Natural killer cell treated with Interleukin-12 subunit alpha and Interleukin-12 subunit beta and Interleukin-15 and Interleukin-18, amount 100 ng/mL, for 72 hours (primary cell): ENCODE measurements at places on chromosomes 1 and 21. TPM values are rescaled to one million over a fixed set of nuclear protein-coding genes. Genes with fewer than 3 reads are reported as not detected.

The SIKE1 gene
- total RNA-seq, result 74.4 TPM

DNA sequence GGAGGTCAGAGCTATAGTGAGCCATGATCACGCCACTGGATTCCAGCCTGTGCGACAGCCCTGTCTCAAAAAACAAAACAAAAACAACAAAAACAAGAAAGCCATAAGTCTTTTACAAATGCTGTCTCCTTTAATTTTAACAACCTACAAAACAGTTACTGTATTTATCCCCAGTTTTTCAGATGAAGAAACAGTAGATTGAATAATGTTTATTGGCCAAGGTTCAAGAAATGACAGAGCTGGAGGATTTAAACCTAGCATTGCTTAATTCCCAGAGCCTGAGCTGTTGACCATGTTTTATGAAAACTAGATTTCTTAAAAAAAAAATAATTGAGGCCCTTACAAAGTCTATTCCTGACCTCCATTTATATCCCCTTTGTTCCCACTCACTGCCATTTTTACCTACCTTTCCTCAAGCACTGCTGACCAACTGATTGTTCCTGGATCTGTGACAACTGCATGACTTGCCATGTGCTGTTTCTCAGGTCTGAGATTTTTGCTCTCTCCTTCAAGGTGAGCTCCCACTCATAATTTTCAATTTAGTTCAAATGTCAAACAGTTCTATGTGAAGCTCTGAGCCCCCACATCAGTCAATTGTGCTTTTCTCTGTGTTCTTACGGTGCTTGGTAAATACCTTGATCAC, 140.8 kb downstream of the CHRM3 start:
- H3K4me3 ChIP-seq, result no peak overlapping the region
- DNase-seq, result no peak
- no peak overlapping the region for H3K27ac ChIP-seq
- no peaks in the 10 kb centered on the region for H3K36me3 ChIP-seq
- no peaks in the 10 kb centered on the region for H3K4me1 ChIP-seq
- H3K27me3 ChIP-seq, result peaks cover 7% of the 10 kb centered on the region

- no peak for DNase-seq
- peak overlapping the region; percentile 99 for H3K27ac ChIP-seq
- peak overlapping the region; percentile 96 for H3K4me3 ChIP-seq
- H3K4me1 ChIP-seq, result peaks cover 64% of the 10 kb centered on the region
Measured at GRCh38 chr1:33098371-33098770, 17.4 kb downstream of the AZIN2 start.

The FAAH gene
- total RNA-seq, result 6.6 TPM

GRCh38 chr1:72101840-72102632, 180.3 kb downstream of the NEGR1 start:
- no peak for DNase-seq
- no peaks in the 10 kb centered on the region for H3K4me1 ChIP-seq
- H3K27me3 ChIP-seq, result no peaks in the 10 kb centered on the region
- H3K27ac ChIP-seq, result no peak overlapping the region
- no peak overlapping the region for H3K4me3 ChIP-seq

DNA sequence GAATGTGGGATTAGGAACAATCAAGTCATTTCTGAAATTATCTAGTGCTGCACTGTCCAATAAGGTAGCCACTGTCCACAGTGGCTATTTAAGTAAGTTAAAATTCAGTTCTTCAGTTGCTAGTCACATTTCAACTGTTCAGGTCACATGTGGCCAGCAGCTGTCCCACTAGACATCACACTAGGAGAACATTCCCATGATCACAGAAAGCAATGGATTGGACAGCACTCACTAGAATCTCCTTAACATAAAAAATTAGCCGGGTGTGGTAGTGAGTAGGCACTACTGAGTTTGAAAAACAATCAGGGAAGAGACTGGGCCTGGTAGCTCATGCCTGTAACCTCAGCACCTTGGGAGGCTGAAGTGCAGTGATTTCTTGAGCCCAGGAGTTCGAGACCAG, 33.6 kb downstream of the NUP133 start:
- no peaks in the 10 kb centered on the region for H3K27me3 ChIP-seq
- H3K4me1 ChIP-seq, result peaks cover 6% of the 10 kb centered on the region
- DNase-seq, result no peak
- no peak overlapping the region for H3K27ac ChIP-seq
- no peak overlapping the region for H3K4me3 ChIP-seq

The OR2T11 gene
- total RNA-seq, result not detected

The CAMSAP2 gene
- 0.31 TPM for total RNA-seq

- H3K27ac ChIP-seq, result no peak overlapping the region
- no peak overlapping the region for H3K4me3 ChIP-seq
- DNase-seq, result no peak
- no peaks in the 10 kb centered on the region for H3K36me3 ChIP-seq
- H3K4me1 ChIP-seq, result peaks cover 3% of the 10 kb centered on the region
Measured at GRCh38 chr1:3242408-3243260, 173.6 kb downstream of the PRDM16 start.

GRCh38 chr21:17455028-17455353, 57.9 kb upstream of the CXADR start:
- H3K4me1 ChIP-seq, result peaks cover 4% of the 10 kb centered on the region
- H3K36me3 ChIP-seq, result no peaks in the 10 kb centered on the region
- no peak overlapping the region for H3K4me3 ChIP-seq
- H3K27ac ChIP-seq, result peak overlapping the region; percentile 59
- peaks cover 3% of the 10 kb centered on the region for H3K27me3 ChIP-seq

The B3GALNT2 gene
- 10.3 TPM for total RNA-seq

DNA sequence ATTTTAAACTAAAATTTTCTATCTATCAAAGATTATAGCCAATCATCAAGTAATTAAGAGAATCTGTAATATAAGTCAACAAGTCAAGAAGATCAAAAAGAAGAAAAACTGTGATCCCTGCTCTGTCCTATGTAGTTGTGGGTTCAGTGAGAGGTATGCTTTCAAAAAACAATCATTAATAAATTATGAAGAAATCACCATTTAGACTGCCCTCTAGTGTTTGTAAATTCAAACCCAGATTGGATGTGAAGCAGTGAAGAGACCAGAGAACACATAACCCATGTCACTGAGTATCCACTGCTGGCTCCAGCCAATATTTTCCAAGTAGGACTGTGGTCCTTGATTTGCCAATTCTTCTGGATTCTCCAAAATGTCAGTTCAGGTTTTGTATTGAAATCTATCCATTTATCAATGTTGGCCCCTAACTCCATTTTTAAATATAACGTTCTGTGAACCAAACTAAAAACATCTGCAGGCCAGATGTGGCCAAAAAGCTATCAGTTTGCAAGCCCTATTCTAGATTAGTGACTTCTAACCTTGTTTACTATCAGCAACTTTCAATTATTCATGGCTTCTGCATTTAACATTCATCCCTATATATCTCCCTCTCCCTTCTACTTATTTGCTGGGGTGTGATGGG, 467.5 kb upstream of the CXADR start:
- H3K36me3 ChIP-seq, result peaks cover 5% of the 10 kb centered on the region
- no peak overlapping the region for H3K4me3 ChIP-seq

- H3K36me3 ChIP-seq, result no peaks in the 10 kb centered on the region
- H3K27ac ChIP-seq, result no peak overlapping the region
- DNase-seq, result no peak
- no peak overlapping the region for H3K4me3 ChIP-seq
- no peaks in the 10 kb centered on the region for H3K4me1 ChIP-seq
Measured at GRCh38 chr1:218401441-218401997, 56.4 kb downstream of the TGFB2 start.

The CFAP74 gene
- not detected for total RNA-seq

DNA sequence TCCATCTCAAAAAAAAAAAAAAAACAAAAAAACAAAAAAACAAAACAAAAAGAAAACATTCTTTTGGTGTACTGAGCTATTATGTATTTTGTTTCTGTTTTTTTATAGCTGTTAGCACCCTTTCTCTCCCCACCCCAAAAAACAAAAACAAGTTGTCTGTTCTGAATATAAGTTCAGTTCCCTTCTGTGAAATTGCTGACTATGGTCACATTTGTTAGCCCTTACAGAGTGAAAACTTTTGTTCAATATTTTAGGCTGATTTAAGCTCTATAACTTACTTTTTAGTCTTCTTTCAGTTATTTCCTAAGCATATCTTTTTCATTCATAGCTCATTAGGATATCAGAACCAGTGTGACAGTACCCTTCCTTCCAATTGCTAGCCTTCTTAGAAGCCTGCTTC, 1056.6 kb upstream of the NCAM2 start:
- no peak overlapping the region for H3K4me3 ChIP-seq
- H3K27ac ChIP-seq, result no peak overlapping the region

The OLFM3 gene
- total RNA-seq, result not detected

DNA sequence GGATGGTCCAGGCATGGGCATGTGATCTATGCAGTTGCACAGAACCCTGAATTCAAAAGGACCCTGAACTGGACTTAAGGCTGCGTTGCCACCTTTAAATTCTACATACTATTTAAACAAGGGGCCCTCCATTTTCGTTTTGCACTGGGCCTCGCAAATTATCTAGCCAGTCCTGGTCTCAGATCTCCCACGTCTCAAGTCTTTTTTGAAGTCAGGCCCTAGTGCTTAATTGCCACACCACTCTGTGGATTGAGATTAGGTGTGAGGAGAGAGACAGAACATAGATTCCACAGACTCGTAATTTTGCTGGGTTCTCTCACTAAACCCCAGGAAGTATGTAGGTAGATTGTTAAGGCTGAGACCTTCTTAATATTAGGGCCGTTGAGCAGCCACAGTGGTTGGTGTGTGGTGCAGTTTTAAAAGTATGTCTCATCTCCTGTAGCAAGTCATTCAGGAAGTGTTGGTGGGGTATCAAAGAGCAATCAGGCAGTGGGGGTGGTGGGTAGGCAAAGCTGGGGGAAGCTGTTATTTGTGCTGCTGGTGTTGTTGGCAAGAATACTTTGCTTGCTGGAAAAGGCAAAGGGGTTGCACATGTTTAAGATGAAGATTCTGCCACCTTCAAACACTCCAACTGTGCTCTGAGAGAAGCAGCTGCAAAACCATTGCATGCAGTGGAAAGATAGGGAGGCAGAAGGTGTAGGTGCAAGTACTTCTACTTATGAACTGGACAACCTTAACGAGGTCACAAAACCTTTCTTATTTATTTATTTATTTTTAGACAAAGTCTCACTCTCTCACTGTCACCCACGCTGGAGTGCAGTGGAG, 11.2 kb downstream of the CD84 start:
- H3K27me3 ChIP-seq, result no peaks in the 10 kb centered on the region
- no peak for DNase-seq
- peaks cover 71% of the 10 kb centered on the region for H3K4me1 ChIP-seq
- peak overlapping the region; percentile 82 for H3K4me3 ChIP-seq

DNA sequence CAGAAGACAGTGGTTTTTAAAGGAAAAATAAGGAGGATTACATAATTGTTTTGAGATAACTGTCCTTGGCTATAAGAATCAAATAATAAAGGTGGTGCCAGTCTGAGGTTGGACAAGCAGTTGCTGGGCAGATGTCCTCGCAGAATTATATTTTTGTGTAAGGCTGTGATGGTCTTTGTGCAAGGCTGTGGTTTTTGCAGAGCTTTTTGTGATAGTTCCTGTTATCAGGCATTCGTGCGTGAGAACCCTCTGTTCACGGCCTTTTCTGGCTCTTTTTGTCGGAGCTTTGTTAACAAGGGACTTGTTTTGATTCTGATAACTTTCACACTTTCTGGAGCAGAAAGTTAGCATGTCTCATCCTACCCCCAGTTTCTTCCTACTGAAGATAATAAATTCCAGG, 33.4 kb downstream of the SH3BP5L start:
- peaks cover 4% of the 10 kb centered on the region for H3K4me1 ChIP-seq
- H3K4me3 ChIP-seq, result no peak overlapping the region
- DNase-seq, result no peak
- H3K36me3 ChIP-seq, result peaks cover 6% of the 10 kb centered on the region

DNA sequence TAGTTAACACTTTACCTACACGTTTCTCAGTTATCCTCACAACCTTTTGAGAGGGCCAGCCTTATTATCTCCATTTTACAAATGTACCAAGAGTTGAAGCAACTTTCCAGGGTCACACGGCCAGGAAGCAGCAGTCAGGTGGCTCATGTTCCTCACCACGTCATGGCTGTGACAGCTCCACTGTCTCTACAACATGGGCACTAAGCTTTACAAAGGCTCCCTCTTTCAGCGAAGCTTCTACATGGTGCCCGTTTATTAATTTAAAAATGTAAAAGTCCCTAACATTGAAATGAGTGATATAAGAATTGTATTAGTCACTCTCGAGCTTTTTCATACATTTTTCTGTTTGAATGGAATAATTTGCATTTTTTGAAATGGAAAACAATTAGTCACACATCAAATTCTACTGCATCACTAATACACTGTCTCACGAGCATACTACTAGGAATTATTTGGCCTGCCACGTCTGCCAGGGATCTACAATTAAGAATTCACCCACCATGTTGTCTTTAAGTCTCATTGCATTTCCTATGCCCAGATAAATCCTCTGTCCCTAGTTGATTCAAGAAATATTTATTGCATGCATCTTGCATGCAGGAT, 28.4 kb upstream of the LIN9 start:
- H3K4me1 ChIP-seq, result peaks cover 10% of the 10 kb centered on the region
- DNase-seq, result no peak
- peaks cover 12% of the 10 kb centered on the region for H3K27me3 ChIP-seq
- H3K36me3 ChIP-seq, result peaks cover 4% of the 10 kb centered on the region
- H3K4me3 ChIP-seq, result no peak overlapping the region
